ENCODE measurements at places on chromosomes 13 and 19.
A peak's percentile ranks its signal among the peaks of the same experiment; 100 is the strongest.

DNA sequence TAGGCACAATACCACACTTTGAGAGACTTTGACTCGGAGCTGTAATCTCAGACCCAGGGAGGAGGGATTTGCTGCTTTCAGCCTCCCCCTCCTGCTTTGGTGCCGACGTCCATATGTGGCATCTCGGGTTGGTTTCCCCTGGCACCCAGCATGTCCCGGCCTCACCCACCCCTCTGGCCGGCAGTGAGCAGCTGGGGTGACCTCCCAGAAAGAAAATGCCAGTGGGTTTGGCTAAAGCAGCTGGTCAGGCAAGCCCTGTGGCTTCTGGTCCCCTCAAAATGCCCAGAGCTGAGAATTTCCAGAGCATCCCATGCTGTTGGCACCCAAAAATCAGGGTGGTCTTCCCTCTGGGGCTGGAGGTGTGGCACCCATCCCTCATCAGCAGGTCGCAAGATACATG lies 34.1 kb downstream of the INSR start:
- DNase-seq, result no peak

GRCh38 chr13:28820099-28821051 lies at the start of gene MTUS2:
MTUS2 (plus strand) TSS chr13:28820339.
- DNase-seq, result peak; percentile 38

DNA sequence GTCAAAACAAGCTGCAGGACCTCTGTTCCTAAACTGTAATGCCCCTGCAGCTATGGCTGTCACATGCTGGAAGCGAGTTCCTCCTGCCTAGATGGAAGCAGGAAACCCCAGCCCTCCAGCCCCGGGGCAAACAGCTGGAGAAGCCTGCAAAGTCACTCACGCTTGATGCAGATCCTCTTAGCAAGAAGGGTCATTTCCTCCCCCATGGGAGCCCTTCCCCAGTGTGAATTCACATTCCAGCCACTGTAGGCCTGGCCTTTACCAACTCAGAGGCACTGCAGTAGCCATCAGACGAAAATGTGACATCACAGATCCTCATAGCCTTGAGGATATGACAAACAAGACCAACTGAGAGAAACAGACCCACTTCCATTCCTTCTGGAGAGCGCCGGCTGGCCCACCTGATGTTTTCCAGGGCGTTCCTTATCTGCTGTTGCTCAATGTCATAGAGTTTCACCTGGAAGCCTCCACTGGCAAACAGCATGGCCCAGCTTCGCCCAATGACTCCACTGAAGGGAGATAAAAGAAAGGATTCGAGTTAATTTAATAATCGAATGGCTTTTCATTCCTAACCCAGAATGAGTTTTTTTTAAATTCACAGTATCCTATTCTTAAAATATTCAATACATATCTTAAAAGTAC lies 13.5 kb downstream of the CRYL1 start:
- DNase-seq, result peak; percentile 94

DNA sequence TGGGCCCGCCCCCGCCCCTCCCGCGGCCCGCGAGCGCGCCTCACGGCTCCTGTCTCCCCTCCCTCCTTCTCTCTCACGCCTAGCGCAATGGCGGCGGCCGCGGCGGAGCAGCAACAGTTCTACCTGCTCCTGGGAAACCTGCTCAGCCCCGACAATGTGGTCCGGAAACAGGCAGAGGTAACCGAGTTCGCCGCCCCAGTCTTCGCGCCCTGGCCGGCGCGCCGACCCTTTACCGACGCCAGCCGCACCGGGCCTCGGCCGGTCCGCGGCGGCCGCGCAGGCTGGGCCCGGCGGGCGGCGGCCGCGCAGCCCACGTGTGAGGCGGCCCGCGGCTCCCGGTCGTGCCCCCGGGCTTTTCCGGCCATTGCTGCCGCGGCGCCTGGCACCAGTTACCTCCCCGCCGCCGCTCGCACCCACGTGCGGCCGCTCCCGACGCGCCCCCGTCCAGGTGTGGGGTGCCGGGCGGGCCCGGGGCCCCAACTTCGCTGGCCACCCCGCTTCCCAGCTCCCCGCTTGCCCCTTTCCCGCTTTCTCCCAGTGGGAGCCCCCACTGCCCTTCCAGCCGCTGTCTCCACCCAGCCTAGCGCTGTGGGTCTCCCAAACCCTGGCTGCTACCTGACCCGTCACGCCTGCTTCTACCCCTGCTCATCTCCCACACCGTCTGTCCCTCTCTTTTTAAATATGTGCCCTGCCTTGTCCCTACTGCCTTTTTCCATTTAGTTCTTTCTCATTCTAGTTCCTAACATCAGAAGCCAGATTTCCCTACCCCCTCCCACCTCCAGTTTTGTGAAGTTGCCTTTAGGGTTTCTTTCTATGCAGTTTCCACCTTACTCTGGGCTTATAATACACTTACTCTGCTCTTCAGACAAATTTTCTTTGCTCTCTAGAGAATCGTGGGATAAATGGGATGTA lies 23.4 kb downstream of the IPO5 start:
- DNase-seq, result peak; percentile 47

GRCh38 chr13:114282041-114282670 lies 755 bp downstream of the UPF3A start:
- DNase-seq, result peak; percentile 86

DNA sequence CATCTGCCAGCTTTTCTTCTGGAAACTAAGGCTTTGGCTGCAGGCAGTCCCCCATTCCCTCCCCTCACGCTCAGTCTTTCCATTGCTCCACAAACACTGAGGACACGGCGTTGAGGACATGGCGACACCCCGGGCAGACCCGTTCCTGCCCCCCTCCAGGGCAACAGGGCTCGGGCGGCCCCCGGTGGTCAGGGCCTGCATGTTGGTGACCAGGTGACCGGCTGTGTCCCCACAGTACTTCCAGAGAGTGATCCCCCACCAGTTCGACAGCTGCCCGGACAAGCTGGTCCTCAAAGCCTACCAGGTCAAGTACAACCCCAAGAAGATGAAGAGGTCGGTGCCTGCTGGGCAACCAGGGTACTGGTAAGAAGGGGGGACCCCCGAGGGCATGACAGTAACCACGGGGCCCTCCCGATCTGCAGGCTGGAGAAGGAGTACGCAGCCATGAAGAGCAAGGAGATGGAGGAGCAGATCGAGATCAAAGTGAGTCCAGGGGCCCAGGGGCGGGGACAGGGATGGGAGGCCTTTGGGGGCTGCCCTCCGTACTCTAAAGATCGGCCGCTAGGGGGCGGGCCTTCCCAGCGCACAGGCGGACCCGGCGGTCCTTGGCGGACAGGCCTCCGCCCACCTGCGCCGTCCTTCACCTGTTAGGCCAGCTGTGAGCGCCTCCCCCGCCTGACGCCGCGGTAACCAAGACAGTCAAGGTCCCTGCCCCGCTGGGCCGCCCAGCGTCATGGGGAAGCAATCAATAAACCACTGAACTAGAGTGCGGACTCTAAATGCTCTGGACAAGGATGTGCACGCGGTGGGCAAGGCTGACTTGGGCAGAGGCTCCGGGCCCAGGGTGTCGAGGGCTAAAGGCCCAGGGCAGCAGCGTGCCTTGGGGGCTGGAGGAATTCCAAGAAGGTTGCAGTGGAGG lies 21.1 kb downstream of the PRR36 start:
- DNase-seq, result peak; percentile 88

Measured in mesendoderm (in vitro differentiated cells).